Cerebellum (tissue), 4 donors: ENCODE measurements at places on chromosomes 5 and 9. TPM values are rescaled to one million over a fixed set of nuclear protein-coding genes. Genes with fewer than 3 reads are reported as not detected.

- DNase-seq = no peak
Observed at GRCh38 chr5:170818232-170818631, 34.7 kb downstream of the GABRP start.

GRCh38 chr5:5598547-5599113 lies 176.2 kb downstream of the ICE1 start:
- no peak for DNase-seq

- DNase-seq = no peak
Observed at GRCh38 chr9:35863583-35863982, 6.6 kb downstream of the OR13J1 start.

GRCh38 chr5:26666371-26666770 lies 372.0 kb downstream of the CDH9 start:
- DNase-seq = no peak

DNA sequence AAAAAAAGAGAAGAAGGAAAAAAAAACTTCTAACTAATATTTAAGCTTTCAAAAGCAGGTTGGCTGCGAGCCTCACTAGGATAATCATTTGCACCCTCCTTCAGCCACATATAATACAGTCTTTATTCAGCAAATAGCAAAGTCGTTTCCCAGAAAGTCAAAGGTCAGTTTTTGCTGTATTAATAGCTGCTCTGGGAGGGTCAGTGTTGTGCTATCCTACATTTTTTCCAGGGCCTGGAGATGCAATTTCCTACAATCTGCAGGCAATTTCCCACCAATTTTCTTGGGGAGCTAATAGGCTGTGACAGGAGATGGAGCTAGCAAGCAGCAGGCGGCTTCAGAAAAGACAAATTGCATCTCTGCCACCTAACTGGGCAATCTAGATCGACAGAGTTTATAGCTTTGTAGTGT lies 136.8 kb downstream of the TLE1 start:
- DNase-seq = no peak

- DNase-seq = no peak
Observed at GRCh38 chr9:69344459-69344858, 19.4 kb downstream of the ENTREP1 start.

GRCh38 chr5:39073767-39074016 lies 507 bp downstream of the RICTOR start:
- DNase-seq = no peak

- DNase-seq = peak; percentile 7
Observed at GRCh38 chr5:27020973-27021372, 17.4 kb downstream of the CDH9 start.

GRCh38 chr5:4906786-4907185 lies 233.3 kb upstream of the ADAMTS16 start:
- DNase-seq = peak; percentile 73

DNA sequence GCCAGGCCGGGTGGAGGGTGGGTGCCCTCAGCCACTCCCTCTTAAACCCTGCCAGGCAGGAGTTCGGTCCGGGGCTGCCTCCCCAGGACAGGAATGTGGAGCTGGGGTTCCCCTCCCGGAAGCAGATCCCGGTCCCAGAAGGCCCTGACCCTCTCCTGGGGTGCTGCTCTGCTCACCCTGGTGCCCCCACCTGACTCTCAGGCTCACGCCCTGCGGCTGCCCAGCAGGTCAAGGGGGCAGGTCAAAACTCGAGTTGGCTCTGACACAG lies 3.7 kb upstream of the NRARP start:
- DNase-seq = no peak

DNA sequence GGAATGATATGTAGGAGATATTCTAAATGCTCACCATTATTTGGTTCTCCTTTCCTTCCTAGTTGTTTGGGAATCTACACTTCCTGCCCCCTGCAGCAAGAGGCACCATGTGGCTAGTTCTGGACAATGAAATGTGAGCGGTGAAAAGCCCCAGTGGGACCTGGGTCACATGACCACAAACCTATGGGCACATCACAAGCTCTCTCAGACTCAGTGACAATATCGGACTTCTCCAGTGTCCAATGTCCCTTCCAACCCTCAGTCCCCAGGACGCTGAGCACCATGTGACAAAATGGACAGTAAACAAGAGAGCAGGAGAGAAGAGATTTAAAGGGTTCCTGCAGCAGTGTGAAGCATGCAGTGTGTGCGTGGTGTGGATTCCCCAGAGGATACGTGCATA lies 44.6 kb upstream of the FOXE1 start:
- no peak for DNase-seq

GRCh38 chr5:116271446-116272025 lies 186.7 kb downstream of the COMMD10 start:
- DNase-seq = no peak

GRCh38 chr9:72749276-72749675 lies 203.6 kb downstream of the ALDH1A1 start:
- no peak for DNase-seq

- no peak for DNase-seq
Observed at GRCh38 chr9:72023596-72023995, 36.8 kb downstream of the C9orf57 start.

DNA sequence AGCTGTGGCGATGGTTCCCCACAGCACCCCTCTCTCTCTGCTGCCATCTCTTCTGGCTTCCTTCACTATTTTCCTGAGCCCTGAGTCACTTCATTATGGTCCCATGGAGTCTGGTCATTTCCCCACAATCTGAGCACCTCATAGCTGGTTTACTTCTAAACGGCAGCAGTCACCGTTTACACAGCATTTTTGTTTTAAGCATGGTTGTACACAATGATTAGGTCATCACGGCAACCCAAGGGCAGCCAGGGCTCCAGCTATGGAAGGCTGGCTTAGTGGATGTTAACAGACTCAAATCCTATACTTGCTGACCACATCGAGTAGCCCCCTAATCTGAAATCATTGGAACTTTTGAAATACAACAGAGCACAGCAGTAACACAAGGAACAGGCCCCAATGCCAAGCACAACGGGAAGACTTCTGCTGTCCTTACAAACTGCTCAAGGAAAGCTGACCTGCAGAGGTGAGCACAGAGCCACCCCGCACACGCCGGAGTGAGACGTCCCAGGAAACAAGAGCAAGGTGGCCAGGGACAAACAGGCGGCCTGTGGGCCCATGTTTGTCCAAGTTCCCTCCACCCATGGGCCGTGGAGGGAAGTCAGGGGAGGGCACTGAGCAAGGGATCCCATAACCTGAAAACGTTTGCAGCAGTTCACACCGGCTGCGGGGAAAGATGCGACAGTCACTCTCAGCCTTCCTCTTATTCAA lies 22.9 kb downstream of the CAMSAP1 start:
- no peak for DNase-seq

DNA sequence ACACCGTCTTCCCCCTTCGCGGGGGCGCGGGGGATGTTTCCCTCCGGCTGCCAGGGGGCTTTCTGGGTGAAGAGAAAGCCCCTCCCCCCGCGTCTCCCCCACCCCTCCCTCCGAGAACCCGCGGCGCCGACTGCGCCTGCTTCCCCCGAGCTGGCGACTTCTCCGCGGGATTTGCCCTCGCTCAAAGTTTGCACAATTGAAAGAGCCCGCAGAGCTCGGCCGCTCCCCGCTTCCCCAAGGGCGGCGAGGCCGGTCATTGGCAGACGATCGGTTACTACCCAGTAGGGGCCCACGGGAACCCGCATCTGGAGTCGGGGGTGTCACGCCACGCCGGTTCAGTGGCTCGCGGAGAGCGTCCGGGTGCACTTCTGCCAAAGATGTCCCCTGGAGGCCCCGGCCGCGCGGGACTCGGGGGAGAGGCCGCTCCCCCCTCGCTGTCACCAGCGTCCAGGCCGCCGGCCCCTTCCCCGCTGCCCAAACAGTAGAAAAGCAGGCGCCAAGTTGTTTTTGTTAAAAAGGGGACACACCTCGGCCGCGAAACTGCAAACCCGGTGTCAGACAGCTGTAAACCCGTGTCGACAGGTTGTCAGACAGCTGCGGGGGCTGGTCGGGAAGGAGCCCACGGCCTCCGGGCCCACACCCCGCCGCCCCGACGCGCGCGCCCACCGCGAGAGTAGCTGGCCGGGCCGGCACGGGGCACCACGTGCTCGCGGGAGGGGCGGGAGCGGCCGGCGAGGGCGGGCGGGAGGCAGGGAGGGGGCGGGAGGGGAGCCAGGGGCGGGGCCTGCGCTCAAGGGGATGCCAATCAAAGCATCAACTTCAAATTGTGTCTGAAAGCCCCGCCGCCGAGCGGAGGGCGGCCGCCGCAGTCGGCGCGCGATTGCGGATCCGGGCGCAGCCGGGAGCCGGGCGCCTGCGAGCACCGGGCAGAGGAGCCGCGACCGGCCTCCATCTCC lies at the start of gene IRX1:
IRX1 (plus strand) TSS at position 827 of the 956 bp plus-strand sequence. CDS start 274 bp downstream, outside the sequence.
- DNase-seq = peak; percentile 38

DNA sequence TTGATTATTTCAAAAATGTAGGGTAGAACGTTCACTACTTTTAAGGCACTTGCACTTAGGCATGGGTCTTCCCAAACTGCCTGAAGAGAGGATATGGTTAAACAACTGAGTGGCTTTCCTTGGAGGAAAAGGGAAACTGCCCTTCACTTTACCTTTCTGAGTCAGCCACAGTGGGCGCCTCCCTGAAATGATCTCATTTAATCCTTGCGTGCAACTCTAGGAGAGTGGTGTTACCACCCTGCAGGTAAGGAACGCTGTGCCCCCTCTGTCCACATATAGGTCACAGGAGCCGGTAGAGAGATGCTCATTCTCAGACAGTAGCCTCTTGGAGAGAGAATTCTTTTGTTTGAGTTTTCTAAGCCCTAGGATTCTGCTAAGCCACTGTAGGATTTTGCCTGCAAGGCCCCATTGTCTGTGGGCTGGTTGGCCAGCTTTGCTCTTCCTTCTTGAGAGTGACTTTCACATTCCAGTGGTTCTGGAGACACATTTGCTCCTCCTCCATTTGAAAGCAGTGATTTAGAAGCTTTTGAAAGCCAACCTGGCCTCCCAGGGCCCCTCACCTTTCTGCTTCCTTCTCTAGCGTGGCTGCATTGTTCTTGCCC lies 110.3 kb upstream of the CTSL start:
- no peak for DNase-seq

GRCh38 chr9:134125413-134126095 lies 10.3 kb upstream of the WDR5 start:
- DNase-seq = no peak

- DNase-seq = no peak
Observed at GRCh38 chr5:87022415-87022814, 245.3 kb upstream of the RASA1 start.

GRCh38 chr5:108681079-108681921 lies 66.4 kb upstream of the FER start:
- DNase-seq = peak; percentile 63

- no peak for DNase-seq
Observed at GRCh38 chr9:76161106-76161505, 233.1 kb downstream of the RFK start.

DNA sequence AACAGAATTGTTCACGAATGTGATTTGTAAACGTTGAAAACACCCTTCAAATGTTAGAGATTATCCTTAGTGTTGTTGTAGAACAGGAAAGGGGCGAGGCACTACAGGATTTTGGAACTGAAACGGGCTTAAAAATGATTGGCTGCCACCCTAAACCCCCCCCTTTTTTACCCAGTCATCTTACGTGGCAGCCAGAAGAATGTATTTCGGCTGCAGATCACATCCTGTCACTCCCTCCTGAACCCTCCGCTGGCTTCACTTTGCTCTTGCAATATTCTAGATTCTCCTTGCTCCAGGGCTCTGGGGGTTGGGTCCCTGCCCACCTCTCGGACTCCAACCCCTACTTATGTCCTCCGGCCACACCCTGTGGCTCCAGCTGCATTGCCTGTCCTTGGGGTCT lies 13.9 kb upstream of the UNC5A start:
- no peak for DNase-seq

DNA sequence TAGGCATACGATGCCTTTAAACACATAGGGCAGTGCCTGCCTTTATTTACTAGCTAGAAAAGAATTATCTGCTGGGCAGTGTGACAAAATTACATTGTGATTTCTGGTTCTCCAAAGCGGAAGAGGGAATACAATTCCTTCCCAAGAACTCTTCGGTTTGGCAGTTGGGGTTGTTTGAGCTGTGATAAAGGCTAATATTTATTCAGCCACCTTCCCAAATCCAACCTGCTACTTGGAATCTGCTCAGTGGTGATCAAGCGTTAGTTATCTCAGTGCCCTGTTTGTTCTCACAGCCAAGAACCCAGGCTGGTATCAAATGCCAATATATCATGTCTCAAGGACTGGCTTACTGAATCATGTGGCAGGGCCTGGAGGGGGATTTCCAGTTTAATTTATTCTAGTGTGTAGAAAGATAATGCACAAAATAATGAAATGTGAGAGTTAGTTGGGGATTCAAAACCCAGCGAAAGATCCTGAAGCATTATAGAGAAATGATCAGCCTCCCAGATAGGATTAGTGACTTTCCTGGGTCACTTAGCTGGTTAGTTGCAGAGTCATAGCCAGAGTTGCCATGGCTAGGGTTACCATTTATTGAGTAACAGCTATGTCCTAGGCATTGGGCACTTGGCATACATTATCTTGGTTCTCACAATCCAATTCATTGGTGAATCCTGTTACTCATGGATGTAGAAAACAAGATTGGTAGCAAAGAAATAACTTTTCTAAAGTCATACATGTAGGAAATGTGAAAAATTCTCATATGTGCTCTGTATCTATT lies 457.0 kb upstream of the KLF4 start:
- no peak for DNase-seq

The IDNK gene
- total RNA-seq = 3.3 TPM

The TLX3 gene
- 5.2 TPM for total RNA-seq

The ZNF622 gene
- total RNA-seq = 15.8 TPM

The BTNL3 gene
- 0.09 TPM for total RNA-seq

The ADAMTS19 gene
- total RNA-seq = 6.2 TPM

The C7 gene
- 25.1 TPM for total RNA-seq

The SLC6A7 gene
- 5.9 TPM for total RNA-seq

The GLRA1 gene
- total RNA-seq = 3.6 TPM

The PCDHGA7 gene
- total RNA-seq = 20.0 TPM

The XRCC4 gene
- total RNA-seq = 8.8 TPM
